ENCODE measurements at places on chromosomes 5 and 9.

DNA sequence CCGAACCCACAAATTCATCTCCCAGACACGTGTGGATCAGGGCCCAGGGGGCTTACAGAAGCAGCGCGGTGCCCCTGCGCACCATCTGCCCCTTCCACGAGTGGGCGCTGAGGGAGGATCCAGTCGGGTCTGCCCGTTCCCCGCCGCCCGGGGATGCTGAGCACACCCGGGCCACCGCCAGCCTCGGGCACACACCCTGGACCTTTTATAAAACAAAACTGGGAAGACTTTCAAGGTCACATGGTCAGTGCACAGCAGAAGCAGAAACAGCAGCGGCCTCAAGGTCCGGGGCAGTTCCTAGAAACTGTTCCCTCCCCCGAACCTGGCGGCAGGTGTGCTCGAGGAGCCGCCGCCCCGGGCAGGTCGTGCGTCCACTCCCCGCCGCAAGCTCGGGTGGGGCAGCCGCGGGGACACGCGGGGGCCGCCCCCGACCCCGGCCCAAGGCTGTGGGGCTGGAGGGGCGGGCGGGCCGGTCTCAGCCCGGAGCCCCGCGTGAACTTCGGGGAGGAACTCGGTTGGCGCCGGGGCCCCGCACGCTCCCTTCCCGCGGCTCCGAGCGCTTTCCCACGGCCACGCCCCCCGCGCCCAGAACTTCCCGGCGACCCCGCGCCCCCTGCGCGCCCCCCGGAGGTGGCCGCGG lies 633 bp upstream of the PPP1R26 start:
- DNase-seq = peak; percentile 53

GRCh38 chr9:130461218-130461630 lies 16.5 kb downstream of the ASS1 start:
- DNase-seq = peak; percentile 83

DNA sequence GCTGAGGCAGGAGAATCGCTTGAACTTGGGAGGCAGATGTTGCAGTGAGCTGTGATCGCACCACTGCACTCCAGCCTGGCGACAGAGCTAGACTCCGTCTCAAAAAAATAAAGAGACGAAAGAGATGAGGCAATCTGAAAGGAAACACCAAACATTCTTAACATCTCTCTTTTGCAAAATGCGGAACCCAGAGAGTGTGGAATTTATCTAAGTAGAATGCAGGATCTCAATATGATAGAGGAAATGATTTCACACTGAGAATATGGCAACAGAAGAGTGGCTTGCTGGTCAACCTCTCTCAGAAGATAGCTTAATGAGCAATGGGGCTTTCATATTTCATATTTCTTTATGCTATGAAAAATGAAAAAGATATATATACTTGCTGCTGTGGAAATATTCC lies 33.4 kb upstream of the PCA3 start:
- no peak for DNase-seq

- no peak for DNase-seq
These were observed 13.7 kb upstream of the GRIA1 start for GRCh38 chr5:153476767-153477166.

DNA sequence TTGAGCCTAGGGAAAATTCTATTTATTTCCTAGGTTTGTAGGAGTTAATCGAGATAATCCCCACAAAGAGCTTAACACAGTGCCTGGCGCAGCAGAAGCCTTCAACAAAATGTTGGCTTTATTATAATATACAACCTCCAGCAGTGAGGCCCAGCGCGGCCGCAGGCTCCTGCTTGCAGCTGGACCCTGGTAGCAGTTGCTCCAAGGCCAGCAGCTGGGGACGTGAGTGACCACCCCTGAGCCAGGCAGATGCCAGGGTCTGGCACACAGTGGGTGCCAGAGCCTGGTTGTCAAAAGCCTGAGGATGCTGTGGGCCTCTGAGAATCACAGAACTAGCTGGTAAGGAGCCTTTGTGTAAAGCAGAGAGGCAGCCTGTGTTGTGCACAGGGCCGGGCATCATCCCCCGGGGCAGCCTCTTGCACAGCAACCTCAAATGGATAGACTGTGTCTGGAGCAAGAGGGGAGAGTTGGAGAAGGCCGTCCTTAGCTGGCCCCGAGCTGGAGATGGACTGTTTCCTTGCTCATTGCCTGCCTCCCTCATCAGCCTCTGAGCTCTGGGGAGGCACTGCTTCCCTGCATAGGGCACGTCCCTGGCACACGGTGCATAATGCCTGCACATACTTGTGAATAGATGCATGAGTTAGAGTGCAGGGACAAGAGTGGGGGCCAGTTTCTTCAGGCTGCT lies 17.3 kb downstream of the CSF1R start:
- DNase-seq = no peak

GRCh38 chr5:38297830-38298608 lies 39.7 kb downstream of the EGFLAM start:
- no peak for DNase-seq

- no peak for DNase-seq
These were observed 35.5 kb downstream of the RNF38 start for GRCh38 chr9:36364577-36364976.

- no peak for DNase-seq
These were observed 28.1 kb upstream of the OBP2B start for GRCh38 chr9:133237035-133237731.

GRCh38 chr9:127769929-127770582 lies 8.4 kb downstream of the SH2D3C start:
- DNase-seq = no peak
